ENCODE measurements at places on chromosomes 13 and 19.

DNA sequence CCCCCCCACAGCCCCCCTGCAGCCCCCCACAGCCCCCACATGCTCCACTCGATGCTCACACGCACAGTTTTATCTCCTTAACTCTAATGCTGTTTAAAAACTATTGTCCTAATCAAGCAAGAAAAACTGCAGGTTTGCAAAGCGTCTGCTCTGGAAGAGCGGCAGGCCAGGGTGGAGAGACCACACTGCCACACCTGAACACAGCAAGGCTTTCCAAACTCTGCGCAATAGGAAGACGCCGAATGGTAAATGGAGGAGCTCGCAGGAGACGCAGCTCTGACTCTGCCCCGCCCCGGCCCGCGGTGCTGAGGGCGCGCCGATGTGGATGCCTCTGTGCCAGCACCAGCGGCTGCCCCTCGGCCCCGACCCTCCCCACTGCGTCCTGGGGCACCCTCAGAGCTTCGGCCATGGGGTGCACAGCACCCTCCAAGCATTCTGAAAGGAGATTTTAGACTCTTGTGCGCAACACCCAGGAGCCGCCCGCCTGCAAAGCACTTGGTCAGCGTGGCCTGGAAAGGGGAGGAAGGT lies 32.4 kb downstream of the RASA3 start:
- no peak for DNase-seq

- no peak for DNase-seq
These were observed 170.4 kb downstream of the COG6 start for GRCh38 chr13:39825886-39826285.

GRCh38 chr19:2495130-2495641 lies 19.3 kb downstream of the GADD45B start:
- no peak for DNase-seq

- no peak for DNase-seq
These were observed 3.9 kb downstream of the WIZ start for GRCh38 chr19:15445807-15446376.

DNA sequence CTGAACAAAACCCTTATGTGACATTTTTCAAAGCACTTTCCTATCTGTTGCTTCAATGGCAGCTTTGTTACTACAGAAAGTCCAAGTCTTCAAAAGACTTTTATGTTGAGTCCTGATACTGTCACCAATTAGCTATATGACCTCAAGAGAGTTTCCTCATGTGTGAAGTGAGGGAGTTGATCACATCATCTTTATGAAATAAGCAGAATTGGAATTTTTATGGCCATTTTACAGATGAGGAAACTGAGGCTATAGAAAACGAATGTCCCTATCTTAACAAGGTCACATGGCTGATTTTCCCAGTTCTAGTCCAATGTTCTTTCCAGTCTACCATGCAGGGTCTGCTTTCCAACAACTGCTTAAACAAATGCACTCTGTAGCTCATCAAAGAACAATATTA lies 2.6 kb downstream of the TNFRSF19 start:
- DNase-seq: no peak

DNA sequence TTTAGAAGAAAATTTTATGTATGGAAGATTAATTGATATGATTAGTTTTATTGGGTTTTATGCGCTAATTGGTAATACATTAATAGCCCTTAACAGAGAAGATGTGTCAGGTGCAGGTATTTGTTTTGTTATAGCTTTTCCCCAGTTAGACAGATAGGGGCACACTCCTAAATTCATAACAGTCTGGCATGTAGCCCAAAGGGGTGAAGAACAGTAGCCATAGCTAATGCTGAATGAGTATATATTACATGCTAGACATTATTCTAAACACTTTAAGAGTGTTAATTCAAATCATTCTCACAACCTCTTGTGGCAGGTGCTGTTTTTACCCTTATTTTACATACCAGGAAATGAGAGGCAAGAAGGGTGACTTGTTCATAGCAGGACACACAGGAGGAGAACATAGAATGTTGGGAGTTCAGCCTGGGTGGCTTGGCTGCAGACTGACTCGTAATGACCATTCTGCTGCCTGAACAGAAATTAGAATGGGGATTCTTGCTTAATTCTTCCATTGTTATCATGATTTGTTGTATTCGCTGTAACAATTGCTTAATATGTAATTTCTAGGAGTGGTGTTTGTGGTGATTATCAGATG lies 20.1 kb downstream of the PCCA start:
- no peak for DNase-seq

- DNase-seq: no peak
These were observed 37.3 kb downstream of the CILP2 start for GRCh38 chr19:19575411-19575810.

DNA sequence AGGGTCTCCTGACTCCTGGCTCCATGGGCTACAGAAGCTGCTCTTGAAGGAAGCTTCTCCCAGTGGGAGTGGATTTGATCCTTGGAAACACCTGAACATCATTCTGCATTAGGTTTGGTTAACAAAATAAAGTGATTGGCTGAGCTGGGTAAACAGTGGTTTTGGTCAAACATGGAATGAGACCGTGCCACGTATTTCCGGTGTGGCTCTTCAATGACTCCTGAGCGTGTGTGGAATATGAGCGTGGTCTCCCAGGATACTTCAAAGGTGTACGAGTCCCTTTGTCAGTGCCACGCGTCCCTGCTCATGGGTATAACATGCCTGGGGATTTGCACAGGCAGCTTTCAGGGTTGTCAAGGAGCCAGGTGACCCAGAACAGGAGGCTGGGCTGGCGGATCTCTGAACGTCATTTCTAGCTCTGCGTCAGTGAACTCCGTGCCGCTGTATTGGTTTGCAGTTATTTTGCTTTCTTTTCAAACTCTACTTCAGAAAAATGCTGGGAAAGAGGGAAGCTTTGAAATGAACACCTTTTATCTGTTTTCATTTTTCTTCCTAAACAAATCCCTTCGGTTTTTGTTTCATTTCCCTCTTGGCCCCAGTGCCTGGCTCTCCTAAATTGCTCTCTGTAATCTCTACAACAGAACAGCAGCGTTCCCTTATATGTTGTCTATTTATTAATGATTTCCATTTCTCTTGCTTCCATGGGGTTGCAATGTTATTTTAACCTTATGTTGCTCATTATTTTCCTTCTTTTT lies 26.3 kb upstream of the GJB6 start:
- DNase-seq: no peak

GRCh38 chr19:38035515-38036495 lies 128.8 kb downstream of the SIPA1L3 start:
- no peak for DNase-seq

- DNase-seq: no peak
These were observed 515 bp upstream of the EFNA2 start for GRCh38 chr19:1284979-1285736.

DNA sequence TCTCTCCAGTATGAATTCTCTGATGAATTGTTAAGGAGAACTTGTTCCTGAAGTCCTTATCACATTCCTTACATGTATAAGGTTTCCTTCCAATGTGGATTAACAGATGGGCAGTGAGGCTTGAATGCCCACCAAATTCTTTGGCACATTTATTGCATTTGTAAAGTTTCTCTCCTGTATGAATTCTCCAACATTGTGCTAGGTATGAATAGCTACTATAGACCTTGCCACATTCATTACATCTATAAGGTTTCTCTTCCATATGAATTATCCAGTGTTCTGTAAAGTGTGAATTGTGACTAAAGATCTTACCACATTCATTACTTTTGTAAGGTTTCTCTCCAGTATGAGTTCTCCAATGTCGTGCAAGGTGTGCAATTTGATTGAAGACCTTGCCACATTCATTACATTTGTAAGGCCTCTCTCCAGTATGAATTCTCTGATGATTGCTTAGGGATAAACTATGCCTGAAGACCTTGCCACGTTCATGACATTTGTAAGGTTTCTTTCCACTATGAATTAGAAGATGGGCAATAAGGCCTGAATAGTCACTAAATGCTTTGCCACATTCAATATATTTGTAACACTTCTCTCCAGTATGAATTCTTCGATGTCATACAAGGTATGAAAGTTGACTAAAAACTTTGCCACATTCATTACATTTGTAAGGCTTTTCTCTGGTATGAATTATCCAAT lies 20.4 kb downstream of the ZNF578 start:
- DNase-seq: no peak

DNA sequence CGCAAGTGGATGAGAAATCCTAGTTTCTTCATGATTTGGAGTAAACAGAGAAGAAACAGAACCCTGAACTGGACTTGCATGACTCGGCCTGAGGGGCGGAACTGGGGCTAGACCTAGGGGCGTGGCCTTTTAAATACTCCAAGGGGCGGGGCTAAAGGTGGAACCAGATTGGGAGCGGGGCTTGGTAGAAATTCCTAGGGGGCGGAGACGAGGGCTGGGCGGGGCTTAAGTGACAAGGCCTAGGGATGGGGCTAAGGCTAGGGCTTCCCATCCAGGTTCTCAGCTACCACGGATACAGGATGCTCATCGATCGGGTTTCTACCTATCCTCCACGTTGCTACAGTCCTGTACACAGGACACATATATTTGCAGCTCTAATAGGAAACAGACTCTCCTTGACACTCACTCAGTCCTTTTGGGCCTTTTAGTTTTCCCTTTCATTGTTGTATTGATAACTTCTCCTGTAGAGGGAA lies 372 bp upstream of the ZNF699 start:
- peak; percentile 74 for DNase-seq

- no peak for DNase-seq
These were observed 82.3 kb upstream of the C1QTNF9B start for GRCh38 chr13:23979361-23980159.

DNA sequence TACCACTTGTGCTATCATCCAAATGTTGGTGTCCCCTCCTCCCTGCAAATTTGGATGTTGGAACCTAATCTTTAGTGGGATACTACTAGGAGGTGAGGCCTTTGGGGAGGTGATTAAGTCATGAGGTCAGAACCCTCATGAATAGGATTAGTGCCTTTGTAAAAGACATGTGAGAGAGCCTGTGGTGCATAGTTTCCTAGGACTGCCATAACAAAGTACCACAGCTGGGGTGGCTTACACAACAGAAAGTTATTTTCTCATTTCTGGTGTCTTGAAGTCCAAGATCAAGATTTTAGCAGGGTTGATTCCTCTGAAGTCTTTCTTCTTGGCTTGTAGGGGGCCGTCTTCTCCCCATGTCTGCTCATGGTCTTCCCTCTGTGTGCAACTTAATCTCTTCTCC lies 562.6 kb upstream of the ARGLU1 start:
- DNase-seq: no peak

GRCh38 chr13:111855191-111855590 lies 211.8 kb upstream of the SOX1 start:
- no peak for DNase-seq

GRCh38 chr19:21622920-21623319 lies 117.5 kb downstream of the ZNF429 start:
- DNase-seq: no peak

DNA sequence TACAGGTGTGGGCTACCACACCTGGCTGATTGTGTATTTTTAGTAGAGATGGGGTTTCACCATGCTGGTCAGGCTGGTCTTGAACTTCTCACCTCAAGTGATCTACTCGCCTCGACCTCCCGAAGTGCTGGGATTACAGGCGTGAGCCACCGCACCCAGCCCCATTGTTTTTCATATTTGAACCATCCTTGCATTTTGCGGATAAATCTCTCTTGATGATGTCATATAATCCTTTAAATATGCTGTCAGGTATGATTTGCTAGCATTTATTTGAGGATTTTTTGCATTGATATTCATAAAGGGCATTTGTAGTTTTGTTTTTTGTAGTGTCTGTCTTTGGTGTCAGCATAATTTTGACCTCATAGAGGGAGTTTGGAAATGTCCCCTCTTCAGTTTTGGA lies 5.7 kb downstream of the ZNF101 start:
- DNase-seq: no peak

GRCh38 chr13:76654263-76654662 lies 231.9 kb downstream of the KCTD12 start:
- no peak for DNase-seq

- no peak for DNase-seq
These were observed 13.8 kb upstream of the MEIS3 start for GRCh38 chr19:47433121-47433520.

DNA sequence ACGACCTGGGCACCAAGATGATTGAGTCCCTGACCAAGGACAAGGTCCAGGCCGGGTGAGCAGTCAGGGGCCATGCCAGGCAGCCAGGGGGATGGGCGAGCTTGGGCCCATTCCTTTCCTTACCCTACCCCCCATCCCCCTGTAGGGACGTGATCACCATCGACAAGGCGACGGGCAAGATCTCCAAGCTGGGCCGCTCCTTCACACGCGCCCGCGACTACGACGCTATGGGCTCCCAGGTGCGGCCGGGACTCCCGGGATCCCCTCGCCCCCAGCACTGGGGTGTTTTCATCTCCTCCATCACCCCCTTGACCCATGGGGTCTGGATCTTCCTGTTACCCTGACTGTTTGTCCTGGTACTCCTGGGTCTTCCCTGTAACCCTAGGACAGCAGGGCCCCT lies 7.1 kb downstream of the LHB start:
- DNase-seq: no peak

DNA sequence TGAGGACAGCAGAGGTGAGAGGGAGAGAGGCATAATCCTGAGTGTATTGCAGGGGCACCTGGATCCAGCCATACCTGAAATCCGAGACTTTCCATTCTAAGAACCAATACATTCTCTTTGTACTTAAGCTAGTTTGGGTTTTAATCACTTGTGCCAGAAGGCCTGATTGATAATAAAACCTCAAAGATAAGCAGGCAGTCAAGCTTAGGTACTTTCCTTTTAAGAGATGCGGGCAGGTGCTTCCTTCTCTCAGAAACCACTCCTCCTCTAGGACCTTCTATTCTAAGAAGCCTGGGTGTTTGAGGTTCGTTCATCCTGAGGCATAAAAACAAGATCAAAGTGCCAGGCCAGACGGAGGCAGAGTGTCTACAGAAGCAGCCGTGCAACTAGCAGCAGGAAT lies 22.2 kb downstream of the FAM187B start:
- DNase-seq: no peak

- DNase-seq: no peak
These were observed 29.2 kb upstream of the FGF9 start for GRCh38 chr13:21641629-21642028.

GRCh38 chr19:39874404-39874803 lies 28.2 kb upstream of the FBL start:
- DNase-seq: no peak

- no peak for DNase-seq
These were observed 37.4 kb upstream of the GATAD2A start for GRCh38 chr19:19368087-19368486.

GRCh38 chr13:100597253-100597652 lies 8.7 kb upstream of the GGACT start:
- no peak for DNase-seq

DNA sequence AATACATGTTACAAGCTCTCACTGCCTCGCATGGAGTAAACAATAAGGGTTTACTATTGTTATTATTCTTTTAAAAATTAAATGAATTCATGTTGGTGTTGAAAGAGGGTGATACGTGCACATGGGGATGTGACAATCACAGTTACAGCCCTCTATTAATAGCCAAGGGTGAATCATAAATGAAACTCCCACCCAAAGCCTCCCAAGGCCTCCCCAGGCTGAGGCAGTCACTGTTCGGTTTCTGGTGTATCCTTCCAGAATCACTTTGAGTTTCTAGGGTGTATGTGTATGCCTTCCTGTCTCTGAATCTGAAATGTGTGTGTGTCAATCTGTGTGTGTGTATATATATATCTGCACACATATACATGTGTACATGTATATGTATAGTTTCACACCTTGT lies 73.4 kb downstream of the AKAP11 start:
- no peak for DNase-seq

- no peak for DNase-seq
These were observed 11.9 kb downstream of the BCAT2 start for GRCh38 chr19:48798937-48799336.

GRCh38 chr19:36605877-36606478 lies 865 bp downstream of the ZNF382 start:
- DNase-seq: no peak
